Activated T-cell treated with anti-CD3 and anti-CD28 coated beads for 4 hours (primary cell): ENCODE measurements at places on chromosomes 11 and 22.

DNA sequence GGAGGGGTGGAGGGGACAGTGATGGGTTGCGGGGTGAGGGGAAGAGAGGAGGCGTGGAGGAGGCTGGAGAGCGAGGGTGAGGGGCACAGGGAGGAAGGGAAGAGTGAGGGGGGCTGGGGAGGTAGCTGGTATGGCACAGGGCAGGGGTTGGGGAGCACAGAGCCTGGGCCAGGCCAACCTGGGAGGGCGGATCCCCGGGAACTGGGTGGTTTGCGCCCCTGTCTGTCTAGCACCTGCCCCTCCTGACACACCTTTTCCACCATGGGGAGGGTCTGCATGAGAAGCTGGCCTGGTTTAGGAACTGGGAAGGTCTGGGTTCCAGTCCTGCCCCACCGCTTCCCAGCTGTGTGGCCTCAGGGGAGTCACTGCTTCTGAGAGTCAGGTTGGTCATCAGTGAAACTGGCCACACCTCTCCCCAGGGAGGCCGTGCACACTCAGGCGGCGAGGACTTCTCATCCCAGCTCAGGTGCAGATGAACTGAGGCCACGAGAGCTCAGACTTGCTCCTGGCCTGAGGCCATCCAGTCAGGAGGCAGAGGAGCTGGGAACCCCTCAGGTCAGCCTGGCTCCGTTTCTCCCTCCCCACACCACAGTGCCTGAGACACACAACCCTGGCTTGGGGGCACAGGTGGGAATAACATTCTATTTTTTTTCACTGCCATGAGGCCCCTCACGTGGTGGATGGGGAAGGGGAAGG, 95.6 kb downstream of the PHF21B start:
- no peak for DNase-seq

- no peak for DNase-seq
Observed at GRCh38 chr11:131146827-131147490, 223.5 kb upstream of the NTM start.

- no peak for DNase-seq
Observed at GRCh38 chr11:63443714-63444113, 47.3 kb downstream of the PLAAT5 start.

- DNase-seq: no peak
Observed at GRCh38 chr11:4677948-4678347, 19.7 kb downstream of the OR51E2 start.

GRCh38 chr11:5234381-5234834, at the start of gene HBD:
TSS of gene HBD (minus strand) at chr11:5234483. CDS start at chr11:5234433, 50 bp downstream.
- no peak for DNase-seq

DNA sequence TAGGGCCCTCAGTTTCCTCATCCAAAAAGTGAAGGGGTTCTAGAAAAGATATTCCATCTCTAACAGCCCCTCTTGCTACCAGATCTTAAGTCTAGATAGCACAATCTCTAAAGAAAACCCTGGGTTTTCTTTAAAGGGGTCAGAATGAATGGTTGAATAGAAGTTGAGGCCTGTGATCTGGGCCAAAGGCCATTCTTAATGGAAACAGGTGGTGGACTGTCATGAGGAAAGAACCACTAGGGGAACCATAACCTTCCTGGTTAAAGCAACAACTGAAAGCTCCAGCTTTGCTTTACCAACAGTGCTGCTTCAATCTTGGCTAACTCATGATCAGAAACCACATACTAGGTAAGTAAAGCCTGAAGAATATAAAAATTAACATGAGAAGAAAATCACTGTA, 1.8 kb downstream of the CELF1 start:
- no peak for DNase-seq

- no peak for DNase-seq
Observed at GRCh38 chr22:17717708-17718107, 56.6 kb downstream of the BID start.

GRCh38 chr11:29125606-29126005, 891.2 kb downstream of the KCNA4 start:
- DNase-seq: no peak

DNA sequence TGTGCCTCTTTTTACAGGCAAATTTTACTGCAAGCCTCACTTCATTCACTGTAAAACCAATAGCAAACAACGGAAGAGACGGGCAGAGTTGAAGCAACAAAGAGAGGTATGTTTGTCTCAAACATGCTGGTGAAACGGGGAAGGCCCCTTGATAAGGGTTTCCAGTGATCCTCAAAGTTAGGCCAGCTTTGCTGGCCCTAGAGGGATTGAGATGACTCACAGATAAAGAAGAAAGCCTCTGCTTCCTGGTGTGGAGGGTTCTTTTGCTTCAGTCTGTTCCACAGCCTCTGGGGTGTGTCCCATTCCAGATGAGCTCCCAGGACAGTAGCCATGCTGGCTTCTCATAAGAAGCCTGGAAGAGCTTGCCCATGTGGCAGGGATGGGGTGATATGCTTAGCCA, 118.9 kb upstream of the PARVA start:
- DNase-seq: no peak
